Vagina (tissue), 2 donors: ENCODE measurements at places on chromosomes 11 and 22. TPM values are rescaled to one million over a fixed set of nuclear protein-coding genes. Genes with fewer than 3 reads are reported as not detected.

Gene APLNR
- total RNA-seq: 2.9 TPM

GRCh38 chr11:121467965-121468364 is 15.2 kb upstream of the SORL1-AS1 start:
- H3K36me3 ChIP-seq: no peaks in the 10 kb centered on the region
- H3K27ac ChIP-seq: peak overlapping the region; percentile 82
- no peaks in the 10 kb centered on the region for H3K27me3 ChIP-seq
- no peak overlapping the region for H3K4me3 ChIP-seq
- DNase-seq: no peak
- H3K4me1 ChIP-seq: peaks cover 49% of the 10 kb centered on the region

DNA sequence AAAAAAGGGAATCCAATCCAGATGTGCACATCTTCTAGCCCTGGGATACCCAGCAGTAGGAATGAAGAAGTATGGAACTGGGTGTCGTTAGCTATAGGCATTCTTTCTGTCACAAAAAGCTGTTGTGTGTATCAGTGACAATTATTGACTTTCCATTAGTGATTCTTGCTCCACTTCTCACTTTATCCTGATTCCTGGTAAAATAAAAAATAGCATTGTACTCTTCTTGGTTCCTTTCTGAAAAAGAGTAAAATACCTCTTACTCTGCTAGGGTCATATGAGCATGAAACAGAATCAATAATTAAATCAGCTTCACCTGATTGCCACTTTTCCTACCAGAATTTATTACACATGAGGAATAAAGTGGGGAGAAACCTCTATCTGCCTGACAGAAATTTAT is at the start of gene OR52E6:
OR52E6 (minus strand) TSS at position 101 of the 400 bp plus-strand sequence; CDS start at position 101, 0 bp downstream.
- H3K4me1 ChIP-seq: no peaks in the 10 kb centered on the region
- no peak within 1 kb of the TSS for H3K27ac ChIP-seq
- H3K4me3 ChIP-seq: no peak within 1 kb of the TSS
- DNase-seq: no peak
- no peaks in the 10 kb centered on the region for H3K36me3 ChIP-seq

DNA sequence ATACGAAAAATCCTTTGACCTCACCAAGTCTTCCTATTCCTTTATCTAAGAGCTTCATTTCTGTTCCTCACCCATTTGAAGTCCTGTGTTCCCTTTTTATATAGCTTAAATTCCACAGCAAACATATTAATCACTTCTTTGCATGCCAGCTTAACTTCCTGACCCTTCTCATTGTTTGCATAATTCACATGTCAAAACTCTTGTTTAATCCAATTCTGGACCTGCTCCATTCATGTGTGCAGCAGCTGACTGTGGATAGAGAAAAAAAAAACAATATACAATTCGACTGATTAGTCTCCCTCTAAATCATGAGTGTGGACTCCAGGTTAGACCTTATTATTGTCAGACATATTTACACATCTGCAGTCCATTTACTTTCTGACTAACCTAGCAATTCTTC is 991.2 kb upstream of the TENM4 start:
- no peak overlapping the region for H3K27ac ChIP-seq
- DNase-seq: no peak
- no peaks in the 10 kb centered on the region for H3K27me3 ChIP-seq
- H3K4me3 ChIP-seq: no peak overlapping the region
- H3K36me3 ChIP-seq: no peaks in the 10 kb centered on the region

DNA sequence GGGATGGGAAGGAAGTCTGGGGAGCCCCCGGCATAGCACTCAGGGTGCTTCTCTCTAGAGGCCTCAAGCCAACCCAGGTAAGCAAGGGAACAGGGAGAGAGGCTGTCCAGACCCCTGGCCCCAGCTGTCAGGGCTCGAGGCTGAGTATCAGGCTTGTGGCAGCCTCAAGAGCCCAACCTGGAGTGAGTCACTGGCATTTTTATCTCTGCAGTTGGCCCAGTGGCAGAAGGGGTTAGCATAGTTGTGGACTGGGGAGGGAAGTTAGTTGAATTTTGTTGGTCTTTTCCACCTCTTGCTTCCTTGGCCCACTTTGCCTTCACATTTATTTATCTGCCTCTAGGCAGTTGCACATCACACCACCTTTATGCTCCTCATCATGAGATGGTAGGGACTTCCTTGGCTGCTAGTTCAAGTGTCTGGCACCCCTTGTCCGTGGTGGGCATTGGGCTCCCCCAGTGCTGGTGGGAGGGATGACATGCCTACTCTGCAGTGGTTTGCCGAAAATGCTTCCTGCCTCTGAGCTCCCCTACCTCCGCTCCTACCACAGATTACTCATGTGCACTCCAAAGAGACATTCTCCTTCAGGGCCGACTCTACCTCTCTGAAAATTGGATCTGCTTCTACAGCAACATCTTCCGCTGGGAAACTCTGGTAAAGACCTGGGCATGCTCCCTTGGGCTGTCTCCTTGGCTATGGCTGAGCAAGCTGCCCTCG is 60.1 kb downstream of the SCN3B start:
- H3K4me3 ChIP-seq: no peak overlapping the region
- peaks cover 7% of the 10 kb centered on the region for H3K4me1 ChIP-seq
- H3K27me3 ChIP-seq: no peaks in the 10 kb centered on the region
- H3K27ac ChIP-seq: no peak overlapping the region
- no peak for DNase-seq

DNA sequence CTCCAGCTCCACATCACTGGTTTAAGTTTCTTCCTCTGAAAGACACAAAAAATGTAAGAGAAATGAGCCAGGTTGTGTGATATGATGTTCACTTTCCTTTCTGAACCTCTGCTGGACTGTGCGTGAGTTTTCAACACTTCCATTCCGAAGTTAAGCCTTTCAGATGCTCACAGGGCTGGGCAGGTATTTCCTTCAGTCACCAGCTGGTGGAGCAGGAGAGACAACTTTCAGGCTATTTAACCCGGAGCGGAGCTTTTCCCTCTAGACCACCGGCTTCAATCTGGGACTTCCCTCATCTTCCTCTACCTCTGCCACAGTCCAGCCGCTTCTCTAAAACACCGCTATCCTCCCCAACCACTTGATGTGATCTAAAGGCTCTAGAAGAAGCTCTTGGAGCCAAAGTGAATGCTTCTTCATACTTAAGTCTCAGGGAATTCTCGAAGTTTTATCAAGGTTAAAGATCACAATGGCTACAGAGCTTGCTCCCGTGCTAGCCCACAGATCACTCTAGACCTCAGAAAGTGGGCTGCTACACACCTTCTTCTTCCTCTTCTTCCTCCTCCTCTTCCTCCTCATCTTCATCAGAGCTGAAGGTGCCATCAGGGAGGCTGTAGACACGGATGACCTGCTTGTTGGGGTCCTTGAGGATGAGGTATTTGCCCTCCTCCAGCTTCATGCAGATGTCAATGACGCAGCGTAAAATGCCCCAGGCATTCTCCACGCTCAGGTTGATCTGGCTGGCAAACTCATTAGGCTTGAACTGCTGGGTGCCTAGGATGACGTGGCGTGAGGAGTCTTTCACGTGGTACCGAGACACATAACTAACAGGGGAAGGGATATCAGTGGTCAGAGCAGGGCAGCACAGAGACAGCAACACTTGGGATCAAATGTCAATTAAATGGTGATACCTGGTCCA is 4.4 kb upstream of the FOXRED2 start:
- DNase-seq: no peak
- H3K27ac ChIP-seq: no peak overlapping the region
- peaks cover 3% of the 10 kb centered on the region for H3K36me3 ChIP-seq
- no peaks in the 10 kb centered on the region for H3K27me3 ChIP-seq
- peaks cover 23% of the 10 kb centered on the region for H3K4me1 ChIP-seq
